ENCODE measurements at places on chromosomes 11 and 22.

- no peak for DNase-seq
These were observed 19.6 kb upstream of the MICAL2 start for GRCh38 chr11:12090761-12091258.

DNA sequence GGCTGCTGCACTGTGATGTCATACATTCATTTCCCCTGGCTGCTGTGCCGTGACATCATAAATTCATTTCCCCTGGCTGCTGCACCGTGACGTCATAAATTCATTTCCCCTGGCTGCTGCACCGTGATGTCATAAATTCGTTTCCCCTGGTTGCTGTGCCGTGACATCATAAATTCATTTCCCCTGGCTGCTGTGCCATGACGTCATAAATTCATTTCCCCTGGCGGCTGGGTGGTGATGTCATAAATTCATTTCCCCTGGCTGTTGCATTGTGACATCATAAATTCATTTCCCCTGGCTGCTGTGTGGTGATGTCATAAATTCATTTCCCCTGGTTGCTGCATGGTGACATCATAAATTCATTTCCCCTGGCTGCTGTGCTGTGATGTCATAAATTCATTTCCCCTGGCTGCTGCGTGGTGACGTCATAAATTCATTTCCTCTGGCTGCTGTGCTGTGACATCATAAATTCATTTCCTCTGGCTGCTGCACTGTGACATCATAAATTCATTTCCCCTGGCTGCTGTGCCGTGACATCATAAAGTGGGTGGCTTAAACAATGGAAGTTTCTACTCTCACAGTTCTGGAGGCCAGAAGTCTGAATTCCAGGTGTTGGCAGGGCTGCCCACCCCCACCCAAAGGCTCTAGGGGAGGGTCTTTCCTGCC is 301.1 kb downstream of the SHANK2 start:
- DNase-seq, result no peak

DNA sequence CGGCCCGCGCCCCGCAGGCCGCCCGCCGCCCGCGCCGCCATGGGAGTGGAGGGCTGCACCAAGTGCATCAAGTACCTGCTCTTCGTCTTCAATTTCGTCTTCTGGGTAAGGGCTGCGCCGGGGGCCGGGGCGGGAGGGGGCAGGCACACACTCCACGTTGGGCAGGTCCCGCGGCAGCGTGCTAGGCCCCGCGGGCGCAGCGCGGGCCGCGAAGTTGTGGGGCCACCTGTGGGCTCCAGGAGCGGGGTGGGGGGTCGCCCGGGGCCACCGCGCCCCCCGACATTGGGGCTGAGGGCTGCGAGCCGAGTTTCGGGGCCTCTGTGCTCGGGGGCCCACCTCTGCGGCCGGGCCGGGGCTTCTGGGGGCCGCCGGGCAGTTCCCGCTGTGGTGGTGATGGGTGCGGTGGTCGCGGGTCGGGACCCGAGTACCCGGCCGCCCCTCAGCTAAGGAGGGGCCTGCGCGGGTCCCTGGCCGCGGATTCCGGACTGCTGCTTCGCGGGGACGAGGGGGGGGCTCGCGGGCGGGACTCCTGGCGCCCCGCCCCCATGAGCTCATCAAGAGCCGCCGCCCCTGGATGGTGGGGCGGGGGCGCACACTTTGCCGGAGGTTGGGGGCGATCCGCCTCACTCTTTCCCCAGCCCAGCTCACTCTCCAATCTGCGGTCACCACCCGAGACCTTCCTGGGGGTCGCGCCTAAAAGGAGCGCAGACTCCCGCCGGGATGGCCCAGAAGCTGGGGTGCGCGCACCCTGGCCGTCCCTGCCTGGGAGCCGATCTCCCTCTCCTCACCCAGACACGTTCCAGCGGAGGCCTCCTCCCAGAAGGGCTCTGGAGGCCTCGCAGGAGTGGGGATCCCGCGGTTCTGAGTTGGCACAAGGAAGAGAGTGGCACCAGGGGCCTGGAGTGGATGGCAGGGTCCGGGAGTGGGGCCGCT is 667 bp downstream of the CD81 start:
- peak; percentile 75 for DNase-seq

DNA sequence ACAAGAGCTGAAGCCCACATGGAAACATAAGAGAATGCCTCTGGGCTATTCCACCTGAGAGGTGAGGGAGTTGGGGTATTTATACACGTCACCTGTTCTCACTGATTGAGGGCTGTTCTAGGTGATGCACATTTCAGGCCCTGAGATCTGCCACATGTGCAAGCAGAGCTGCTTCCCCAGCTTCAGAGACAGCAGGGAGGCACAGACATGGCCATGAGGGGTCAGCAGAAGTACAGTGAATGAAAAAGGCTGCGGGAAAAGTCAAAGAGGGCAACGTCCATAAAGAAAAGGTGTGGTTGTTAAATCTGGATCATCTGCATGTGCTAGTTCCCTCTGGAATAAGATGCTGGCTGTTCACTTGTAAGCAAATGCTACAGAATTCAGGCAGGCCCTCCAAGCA is 75.4 kb downstream of the GAB4 start:
- peak; percentile 62 for DNase-seq

GRCh38 chr22:22713416-22713815 is 69.0 kb downstream of the GGTLC2 start:
- DNase-seq, result no peak

DNA sequence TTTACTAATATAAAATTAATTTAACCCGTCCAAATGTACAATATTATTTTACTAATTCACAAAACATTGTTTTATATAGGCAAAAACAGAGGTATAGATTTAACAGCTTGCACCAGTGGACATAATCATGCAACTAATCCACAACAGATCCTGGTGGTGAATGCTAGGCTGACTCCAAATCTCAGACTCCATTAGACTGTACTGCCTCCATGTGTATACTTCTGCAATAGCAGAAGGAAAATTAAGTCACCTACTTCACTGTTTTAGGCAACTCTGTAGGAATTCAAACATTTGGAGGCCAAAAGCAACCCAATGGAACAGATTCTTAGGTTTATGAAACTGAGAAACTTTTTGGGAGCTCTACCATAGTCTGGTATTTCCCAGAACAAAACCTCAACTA is 30.0 kb upstream of the RAB39A start:
- no peak for DNase-seq

DNA sequence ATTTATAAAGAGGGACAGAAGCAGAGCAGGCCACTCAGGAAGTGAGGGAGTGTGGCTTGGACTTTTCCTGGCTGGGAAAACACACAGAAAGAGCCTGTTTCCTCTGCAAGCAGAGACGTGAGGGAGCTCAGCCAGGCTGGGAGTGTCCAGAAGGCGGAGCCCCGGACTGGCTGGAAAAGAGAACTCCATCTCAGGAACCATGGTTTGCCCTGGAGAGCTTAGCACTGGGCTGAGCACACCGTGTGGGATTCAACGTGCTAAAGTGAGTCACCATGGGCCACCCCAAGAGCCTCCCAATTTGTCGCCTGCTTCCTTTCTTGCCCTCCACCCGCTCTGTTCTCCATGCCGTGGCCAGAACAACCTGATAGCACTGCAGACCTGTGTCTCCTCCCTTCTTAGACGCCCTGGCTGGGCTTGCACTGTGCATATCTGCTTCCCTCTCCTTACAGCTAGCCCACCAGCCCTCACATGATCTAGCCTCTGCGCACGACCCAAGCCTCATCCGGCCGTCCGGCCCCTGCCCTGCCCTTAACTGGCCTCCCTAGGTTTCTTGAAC is 51.8 kb downstream of the GALNT18 start:
- DNase-seq, result no peak

GRCh38 chr11:100647861-100648260 is 39.2 kb upstream of the ARHGAP42 start:
- no peak for DNase-seq

GRCh38 chr22:49344656-49345055 is 483.0 kb downstream of the BRD1 start:
- DNase-seq, result peak; percentile 27

DNA sequence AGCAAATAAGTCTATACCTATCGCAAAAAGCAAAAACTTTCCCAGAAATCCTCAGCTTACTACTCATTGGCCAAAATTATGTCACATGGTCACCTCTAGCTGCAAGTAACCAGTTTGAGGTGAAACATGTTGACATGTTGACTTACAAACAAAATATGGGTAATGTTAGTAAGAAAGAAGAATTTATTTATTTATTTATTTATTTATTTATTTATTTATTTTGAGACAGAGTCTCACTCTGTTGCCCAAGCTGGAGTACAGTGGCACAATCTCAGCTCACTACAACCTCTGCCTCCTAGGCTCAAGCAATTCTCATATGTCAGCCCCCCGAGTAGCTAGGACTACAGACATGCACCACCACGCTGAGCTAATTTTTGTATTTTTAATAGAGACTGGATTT is 5.4 kb upstream of the SLC35C1 start:
- DNase-seq, result no peak

- peak; percentile 59 for DNase-seq
These were observed 7.7 kb downstream of the SLC25A18 start for GRCh38 chr22:17570851-17571631.

DNA sequence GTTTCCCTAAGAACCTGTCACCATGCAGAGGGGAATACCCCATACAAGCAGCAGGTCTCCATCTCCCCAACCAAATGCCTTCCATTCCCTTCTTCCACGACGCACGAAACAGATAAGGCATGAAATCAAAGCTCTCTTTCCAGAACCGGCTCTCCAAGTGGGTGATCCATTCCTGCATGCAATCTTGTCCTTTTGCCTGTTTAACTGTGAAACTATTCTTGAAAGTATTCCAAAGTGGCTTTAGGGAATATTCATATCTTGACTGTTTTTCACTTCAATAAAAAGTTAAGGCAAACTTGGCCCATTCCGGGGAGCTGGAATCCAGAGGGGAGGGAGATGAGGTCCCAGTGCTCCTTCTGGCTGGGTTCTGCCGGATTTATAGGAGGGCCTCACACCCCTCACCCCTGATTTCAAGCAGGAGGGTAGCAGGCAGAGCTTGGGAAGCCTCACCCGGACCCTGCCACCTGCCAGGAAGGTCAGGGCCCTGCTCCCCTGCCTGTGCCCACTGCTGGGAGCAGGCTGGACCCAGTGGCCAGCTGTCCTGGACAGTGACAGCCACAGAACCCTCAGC is 60.9 kb downstream of the SCGB1A1 start:
- DNase-seq, result no peak

GRCh38 chr11:124865181-124865901 is at the start of gene ROBO3:
TSS of gene ROBO3 (plus strand) at chr11:124865432. CDS start at chr11:124865578, 146 bp downstream.
- DNase-seq, result peak; percentile 68

DNA sequence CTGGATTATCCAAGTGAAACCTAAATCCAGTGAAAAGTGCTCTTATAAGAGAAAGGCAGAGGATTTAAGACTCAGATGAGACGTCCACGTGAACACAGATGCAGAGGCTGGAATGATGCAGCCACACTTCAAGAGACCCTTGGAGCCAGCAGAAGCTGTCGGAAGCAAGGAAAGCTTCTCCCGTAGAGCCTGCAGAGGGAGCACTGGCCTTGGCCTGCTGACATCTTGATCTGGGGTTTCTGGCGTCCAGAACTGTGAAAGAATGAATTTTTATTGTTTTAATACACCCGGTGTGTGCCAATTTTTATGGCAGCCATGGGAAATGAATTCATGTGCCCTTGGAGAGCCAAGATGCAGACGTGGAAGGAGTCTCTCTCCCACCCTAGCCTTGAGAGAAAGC is 407.0 kb upstream of the B3GAT1 start:
- DNase-seq, result peak; percentile 73

GRCh38 chr11:134069426-134070341 is 812 bp downstream of the JAM3 start:
- peak; percentile 74 for DNase-seq

- DNase-seq, result no peak
These were observed 734 bp downstream of the C11orf58 start for GRCh38 chr11:16738947-16739815.

DNA sequence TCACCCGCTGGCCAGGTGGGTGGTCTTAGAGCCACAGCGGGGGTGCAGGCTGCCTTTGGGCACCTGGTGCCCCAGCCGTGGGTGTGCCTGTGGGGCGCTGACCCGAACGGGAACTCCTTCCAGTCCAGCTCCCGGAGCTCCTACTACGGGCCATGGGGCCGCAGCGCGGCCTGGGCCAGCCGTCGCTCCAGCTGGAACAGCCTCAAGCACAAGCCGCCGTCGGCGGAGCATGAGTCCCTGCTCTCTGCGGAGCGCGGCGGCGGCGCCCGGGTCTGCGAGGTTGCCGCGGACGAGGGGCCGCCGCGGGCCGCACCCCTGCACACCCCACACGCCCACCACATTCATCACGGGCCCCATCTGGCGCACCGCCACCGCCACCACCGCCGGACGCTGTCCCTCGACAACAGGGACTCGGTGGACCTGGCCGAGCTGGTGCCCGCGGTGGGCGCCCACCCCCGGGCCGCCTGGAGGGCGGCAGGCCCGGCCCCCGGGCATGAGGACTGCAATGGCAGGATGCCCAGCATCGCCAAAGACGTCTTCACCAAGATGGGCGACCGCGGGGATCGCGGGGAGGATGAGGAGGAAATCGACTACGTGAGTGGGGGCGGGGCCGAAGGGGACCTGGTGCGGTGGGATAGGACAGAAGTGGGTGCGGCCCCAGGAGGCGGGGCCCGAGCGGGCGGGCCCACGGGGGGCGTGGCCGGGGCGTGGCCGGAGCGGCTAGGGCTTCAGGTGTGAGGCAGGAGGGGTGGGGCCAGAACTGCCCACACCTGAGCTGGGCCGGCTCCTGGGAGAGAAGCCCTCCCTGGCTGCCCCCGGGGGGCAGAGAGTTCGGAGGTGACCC is 91.5 kb downstream of the CACNA1I start:
- peak; percentile 98 for DNase-seq

DNA sequence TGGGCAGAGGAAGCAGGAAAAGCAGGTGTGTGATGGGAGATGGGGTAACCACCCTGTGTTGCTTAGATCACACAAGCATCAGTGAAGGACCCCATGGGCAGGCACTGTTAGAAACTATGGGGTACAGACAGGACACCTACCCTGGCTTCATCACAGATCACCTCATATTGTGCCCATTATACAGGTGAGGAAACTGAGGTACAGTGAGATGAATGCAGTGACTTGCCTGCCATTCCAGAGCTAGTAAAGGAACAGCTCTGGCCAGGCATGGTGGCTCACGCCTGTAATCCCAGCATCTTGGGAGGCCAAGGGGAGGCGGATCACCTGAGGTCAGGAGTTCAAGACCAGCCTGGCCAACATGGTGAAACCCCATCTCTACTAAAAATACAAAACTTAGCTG is 5.9 kb upstream of the MARK2 start:
- DNase-seq, result no peak

Measured in endodermal cell (in vitro differentiated cells).